Memory B cell (primary cell): ENCODE measurements at places on chromosomes 11 and 22.

GRCh38 chr11:68714060-68714856, 29.9 kb downstream of the GAL start:
- no peak for DNase-seq

GRCh38 chr11:44450295-44450932, 115.0 kb upstream of the CD82 start:
- DNase-seq, result no peak

GRCh38 chr11:127191689-127192088, 191.1 kb upstream of the KIRREL3 start:
- DNase-seq, result no peak

DNA sequence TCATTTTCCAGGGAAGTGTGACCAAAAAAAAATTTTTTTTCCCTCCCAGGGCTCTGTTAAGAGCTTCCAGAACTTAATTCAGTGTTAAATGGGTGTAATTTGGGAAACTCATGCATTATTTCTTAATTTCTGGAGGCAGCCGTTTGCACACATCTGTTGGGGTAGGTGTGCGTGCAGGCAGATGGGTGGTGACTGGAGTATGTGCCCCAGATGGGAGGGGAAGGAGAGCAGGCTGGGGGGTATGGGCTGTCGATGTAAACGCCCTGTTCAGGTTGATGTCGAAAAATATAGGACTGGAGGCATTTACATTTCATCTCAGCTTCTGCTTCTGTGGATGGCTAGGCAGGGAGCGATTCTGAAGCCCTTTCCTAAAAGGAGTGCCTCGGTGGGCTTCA, 13.7 kb upstream of the SHISAL1 start:
- no peak for DNase-seq

DNA sequence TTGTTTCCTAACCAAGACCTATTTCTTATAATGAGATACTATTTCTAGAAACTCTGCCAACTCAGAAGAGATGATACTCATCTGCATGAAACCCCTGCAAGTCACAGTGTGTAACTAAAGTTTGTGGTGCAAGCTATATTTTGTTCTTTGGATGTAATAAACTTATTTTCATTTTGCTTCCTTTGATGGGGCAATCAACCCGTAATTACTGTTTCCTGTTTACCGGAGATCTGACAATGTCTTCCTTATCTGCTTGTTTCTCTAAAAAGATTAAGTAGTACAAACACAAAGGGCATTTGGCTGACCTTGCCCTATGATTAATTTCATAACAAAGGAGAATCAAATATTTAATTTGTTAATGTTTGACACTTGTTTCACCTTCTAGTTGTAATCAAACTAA, 846.6 kb upstream of the ANO3 start:
- no peak for DNase-seq

GRCh38 chr11:17588721-17589120, 41.7 kb downstream of the OTOG start:
- DNase-seq, result no peak

GRCh38 chr11:72813740-72814285, 398 bp upstream of the ATG16L2 start:
- no peak for DNase-seq

DNA sequence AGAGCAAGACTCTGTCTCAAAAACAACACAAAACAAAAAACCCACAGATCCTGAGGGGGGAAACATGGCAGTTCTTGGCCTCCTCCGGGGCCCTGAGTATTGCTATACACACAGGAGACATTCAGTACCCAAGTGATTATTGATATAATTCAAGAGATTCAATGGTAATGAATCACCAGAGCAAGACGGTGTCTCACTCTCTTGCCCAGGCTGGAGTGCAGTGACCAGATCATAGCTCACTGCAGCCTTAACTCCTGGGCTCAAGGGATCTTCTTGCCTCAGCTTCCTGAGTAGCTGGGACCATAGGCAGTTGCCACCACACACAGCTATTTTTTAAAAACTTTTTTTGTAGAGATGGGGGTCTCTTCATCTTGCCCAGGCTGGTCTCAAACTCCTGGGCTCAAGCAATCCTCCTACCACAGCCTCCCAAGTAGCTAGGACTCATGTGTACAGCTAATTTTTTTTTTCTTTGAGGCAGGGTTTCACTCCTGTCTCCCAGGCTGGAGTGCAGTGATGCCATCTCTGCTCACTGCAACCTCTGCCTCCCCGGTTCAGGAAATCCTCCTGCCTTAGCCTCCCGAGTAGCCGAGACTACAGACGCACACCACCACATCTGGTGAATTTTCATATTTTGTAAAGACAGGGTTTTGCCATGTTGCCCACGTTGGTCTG, 21.8 kb upstream of the PIK3C2A start:
- no peak for DNase-seq

GRCh38 chr11:126138636-126139035, 72.8 kb downstream of the RPUSD4 start:
- DNase-seq, result no peak

- no peak for DNase-seq
Observed at GRCh38 chr11:74465291-74465708, 2.0 kb downstream of the KCNE3 start.

GRCh38 chr11:62601122-62601371, 618 bp downstream of the MTA2 start:
- no peak for DNase-seq

GRCh38 chr22:39954584-39955055, 5.6 kb upstream of the TMA7B start:
- no peak for DNase-seq

DNA sequence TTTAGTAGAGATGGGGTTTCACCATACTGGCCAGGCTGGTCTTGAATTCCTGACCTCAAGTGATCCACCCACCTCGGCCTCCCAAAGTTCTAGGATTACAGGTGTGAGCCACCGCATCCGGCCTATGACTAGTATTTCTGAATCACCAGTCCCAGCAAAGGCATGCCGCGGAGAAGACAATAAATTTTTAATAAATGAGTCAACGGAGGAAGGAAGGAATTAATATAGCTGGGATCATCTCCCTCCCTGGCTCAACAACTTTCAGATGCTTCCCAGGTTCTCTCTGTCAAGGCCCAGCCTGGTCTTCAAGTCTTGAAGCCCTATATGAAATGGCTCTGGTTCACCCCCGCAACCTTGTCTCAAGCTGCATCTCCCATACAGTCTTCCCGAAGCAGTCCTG, 45.7 kb downstream of the CYTH4 start:
- no peak for DNase-seq

DNA sequence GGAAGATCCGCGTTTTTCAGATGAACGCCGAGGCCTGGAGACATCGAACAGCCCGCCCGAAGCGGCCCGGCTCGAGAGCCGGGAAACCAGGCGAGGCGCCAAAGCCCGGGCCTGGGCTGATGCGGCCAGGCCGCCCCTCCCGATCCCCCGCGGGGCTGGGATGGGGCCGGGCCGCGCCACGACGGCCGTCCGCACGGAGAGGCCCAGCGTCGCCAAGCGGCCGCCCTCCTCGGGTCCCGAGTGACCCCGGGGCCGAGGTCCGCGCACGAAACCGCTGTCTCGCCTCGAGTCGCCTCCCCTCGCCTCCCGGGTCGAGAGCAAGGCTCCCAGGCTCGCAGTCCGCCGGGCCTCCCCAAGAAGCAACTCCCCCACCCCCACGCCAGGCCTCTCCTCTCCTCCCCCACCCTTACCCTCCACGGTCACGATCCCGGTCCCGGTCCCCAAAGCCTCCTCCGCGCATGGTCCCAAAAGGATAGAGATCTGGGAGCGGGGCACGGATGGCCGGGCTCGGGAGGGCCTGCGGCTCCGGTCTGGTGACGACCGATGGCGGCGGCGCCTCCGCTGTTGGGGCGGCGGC, 482 bp downstream of the DDX17 start:
- peak; percentile 93 for DNase-seq

DNA sequence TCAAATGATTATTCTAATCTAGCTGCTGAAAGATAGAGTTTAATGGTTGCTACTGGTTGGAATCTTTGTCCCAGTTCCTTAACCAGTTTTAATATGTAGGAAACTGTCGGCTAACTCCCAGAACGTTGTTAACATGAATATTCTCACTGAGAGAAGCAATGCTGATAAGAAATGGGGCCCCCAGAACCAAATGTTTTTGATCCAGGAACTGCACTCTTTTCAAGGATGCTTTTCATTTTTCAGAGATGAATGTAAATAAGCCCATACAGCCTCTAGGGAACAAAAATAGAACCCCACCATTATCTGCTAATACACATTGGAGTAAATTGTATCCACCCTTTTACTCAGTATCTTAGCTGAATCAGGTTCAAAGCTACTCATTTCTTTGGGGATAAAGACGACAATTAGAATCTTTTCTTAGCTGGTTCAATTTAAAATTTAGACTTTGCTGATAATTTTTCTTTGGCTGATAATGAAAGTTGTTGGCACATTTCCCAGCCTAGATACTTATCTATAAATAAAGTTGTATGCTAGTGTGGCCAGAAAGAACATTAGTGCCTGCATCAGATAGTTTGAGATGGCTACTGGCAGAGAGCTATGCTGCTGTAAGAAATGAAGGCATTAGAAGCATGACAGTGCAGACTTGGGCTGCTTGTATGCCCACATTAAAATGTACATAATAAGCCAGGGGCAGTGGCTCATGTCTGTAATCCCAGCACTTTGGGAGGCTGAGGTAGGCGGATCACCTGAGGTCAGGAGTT, 323.3 kb upstream of the PDGFD start:
- DNase-seq, result no peak

DNA sequence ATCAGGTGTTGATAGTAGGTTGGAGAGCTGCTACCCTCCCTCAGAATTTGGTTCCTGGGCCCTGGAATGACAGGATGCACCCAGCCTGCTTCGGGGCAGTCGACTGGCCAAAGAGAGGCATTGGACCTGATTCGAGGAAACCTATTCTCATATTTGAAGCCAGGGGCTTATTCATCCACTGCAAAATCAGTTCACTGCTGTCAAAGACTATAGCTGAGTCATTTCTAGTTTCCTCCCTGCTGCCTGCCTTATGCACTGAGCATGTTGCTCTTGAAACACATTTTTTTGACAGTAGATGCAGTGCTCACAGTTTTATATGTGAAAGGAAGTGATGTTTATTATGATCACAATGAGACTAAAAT, 565.4 kb downstream of the ETS1 start:
- no peak for DNase-seq

DNA sequence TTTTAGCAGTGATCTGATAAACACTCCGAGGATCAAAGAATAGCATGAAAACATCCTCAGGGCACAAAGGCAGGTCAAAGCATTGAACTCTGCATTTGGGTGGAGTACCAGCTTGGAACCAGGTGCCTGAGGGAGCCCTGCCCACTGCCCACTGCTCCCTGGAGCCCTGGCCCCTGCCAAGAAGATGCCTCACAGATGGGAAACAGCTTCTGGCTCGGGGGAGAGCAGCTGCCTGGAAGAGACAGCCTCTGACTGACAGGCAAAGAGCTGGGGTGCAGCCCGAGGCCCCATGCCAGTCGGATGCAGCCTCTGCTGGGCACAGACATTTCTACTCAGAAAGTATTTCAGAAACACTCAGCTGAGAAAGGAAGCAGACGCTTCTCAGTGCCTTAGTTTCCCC, 13.2 kb downstream of the LMO1 start:
- no peak for DNase-seq

GRCh38 chr11:61587541-61587941, 6.7 kb upstream of the SYT7 start:
- DNase-seq, result no peak

- DNase-seq, result peak; percentile 32
Observed at GRCh38 chr22:46070215-46070802, 80.0 kb upstream of the PPARA start.

- DNase-seq, result no peak
Observed at GRCh38 chr11:132632641-132633124, 899.6 kb downstream of the OPCML start.

GRCh38 chr11:6351782-6352382, 31.6 kb upstream of the CAVIN3 start:
- DNase-seq, result no peak

DNA sequence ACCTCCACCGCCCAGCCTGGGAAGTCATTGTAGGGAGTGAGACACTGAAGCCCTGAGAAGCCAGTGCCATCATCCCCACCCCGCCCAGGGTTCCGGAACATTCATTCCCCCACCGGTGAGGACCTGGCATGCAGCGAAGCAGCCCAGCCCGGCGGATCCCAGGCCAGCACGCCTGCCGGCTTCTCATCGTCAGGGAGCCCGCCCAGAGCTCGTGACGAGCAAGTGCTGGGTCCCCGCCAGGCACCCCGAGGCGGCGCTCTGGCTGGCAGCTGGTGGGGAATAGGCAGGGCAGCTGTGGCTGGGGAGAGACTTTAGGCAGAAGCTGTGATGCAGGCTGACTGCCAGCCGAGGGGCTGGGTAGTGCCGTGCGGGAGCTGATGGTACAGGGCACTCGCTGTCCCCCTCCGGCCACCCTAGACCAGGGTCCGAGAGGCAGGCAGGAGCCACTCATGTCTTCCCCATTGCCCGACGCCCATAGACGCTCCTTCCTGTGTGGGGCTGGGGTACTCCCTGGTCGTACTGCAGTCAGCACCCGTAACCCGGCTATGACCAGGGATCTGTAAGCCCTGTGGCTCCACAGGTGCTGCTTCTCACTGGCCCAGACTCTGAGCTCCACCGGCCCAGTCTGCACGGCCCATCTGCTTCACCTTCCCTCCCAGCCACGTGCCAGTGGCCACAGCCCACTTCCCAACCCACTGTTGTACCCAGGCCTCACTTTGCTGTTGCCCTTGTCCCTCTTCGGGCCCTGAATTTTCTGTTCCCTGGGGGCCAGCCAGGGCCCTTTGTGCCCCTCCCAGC, 24.5 kb upstream of the CABP7 start:
- no peak for DNase-seq

- DNase-seq, result no peak
Observed at GRCh38 chr11:10502770-10503169, 38.2 kb downstream of the RNF141 start.

DNA sequence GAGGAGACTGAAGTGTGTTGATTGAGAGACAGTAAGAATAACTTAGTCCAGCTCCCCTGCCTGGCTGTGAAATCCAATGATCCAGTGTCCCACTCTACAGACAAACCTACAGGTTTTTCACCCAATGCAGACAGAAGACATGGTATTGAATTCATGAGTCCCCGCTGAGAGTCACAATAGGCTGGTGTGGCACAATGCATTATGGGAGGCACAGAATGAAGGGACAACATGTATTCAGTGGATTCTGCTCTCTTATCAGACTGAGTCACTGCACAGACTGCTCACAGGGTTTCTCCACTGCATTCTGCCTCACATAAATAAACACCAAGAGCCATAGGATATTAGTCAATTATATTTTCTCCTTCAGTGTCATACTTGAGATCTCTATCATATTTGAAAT, 55.2 kb upstream of the TOP3B start:
- DNase-seq, result no peak

DNA sequence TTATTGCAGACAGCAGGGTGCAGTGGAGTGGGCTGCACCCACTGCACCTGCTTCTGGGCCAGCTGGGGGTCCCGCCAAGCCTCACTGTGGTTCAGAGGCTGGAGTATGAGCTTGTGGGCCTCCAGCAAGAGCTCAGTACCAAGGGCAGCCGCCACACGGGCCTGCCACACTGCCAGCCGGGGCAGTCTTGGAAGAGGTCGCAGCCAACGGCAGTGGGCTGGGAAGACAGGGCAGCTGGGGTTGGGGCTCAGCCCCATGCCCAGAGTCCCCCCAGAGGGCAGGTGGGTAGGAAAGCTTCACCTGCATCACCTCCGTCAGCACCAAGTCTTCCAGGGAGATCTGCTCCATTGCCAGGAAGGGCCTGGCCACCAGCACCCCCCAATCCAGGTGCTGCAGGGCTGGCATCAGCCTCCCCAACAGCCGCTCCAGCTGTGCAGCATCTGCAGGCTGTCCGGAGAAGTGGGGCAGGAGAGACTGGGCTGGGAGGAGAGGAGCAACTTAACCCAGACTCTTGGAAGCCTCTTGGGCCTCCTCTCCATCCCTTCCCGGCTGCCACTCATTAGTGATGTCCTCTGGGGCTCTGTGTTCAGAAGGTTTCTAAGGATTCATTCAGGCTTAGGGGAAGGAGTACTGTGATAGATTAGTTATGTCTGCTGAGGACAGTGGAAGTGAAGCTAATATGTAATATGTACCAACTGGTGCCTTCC, 1.1 kb upstream of the GSTT4 start:
- no peak for DNase-seq
